ENCODE measurements at places on chromosomes 4 and X.

DNA sequence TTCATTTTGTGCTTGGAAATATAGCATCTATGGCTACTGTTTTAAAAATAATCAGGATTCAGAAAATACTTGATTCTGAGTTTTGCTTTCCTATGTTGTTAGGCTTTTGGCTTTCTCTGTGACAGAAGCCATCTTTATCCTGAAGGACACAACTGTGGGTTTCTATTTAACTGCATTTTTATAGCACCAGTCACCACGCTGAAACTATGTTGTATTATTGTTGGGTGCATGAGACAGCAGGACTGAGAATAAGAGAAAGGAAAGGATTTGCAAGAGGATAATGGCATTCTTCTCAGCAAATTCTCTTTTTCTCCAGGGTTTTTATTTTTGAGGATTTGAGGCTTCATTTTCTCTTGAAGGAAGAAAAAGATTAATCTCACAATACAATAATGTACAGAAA lies 10.1 kb upstream of the NEUROG2 start:
- DNase-seq = no peak

GRCh38 chr4:149841686-149842085 lies 26.0 kb upstream of the IQCM start:
- no peak for DNase-seq

GRCh38 chrX:65679071-65679540 lies 11.7 kb downstream of the MSN start:
- DNase-seq = no peak

DNA sequence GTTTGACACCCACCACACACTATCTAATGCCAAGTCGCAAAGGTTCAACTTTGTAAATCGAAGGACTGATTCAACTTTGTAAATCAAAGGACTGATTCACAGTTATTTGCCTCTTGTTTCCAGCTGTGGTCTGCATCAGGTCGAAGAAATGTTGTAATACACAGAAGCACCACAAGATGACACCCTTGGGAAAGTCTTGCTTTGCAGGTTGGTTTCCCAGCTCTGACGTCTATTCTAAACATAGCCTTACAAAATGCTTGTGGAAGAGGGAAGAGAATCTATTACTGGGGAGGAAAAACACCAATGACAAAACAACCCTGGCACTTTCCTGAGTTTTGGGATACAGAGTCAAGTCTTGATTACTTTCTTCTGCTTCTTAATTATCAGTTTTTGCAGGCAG lies 35.3 kb downstream of the SUPT20HL1 start:
- DNase-seq = peak; percentile 18

DNA sequence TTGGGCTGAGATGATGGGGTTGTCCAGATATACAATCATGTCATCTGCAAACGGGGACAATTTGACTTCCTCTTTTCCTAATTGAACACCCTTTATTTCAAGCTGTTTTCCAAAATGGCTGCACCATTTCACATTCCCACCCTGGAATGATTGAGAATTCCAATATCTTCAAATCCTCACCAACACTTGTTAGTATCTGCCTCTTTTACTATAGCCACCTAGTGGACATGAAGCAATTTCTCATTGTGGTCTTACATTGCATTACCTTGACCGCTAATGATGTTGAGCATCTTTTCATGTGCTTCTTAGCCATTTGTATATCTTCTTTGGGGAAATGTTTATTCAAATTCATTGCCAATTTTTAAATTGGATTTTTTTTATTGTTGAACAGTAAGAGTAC lies 364.8 kb downstream of the SMARCA1 start:
- DNase-seq = no peak

DNA sequence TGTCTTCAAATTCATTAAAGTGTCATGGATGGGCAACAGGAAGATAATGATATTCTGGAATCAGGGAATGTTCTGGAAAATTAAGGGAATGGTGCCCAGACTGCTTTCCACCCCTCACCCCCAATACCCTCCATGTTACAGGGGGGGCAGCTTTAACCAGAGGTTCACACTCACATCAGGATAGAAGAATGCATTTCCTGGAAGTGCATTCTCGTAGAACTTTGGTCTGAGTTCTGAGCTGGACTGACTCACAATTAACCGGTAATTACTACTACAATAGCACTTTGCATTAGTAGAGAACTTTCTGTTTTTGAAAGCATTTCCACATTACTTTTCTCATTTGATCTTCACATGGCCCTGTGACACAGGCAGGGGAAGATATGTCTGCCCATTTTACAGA lies 52.5 kb upstream of the SHISA3 start:
- DNase-seq = no peak

Data from stimulated activated naive B cell treated with anti-CD40 and anti-IgM and Interleukin-4, amounts not matched to agents 10 μg/mL and 1 μg/mL and 100 μg/mL, for 72 hours (primary cell).